ENCODE measurements at places on chromosomes 4 and X.

DNA sequence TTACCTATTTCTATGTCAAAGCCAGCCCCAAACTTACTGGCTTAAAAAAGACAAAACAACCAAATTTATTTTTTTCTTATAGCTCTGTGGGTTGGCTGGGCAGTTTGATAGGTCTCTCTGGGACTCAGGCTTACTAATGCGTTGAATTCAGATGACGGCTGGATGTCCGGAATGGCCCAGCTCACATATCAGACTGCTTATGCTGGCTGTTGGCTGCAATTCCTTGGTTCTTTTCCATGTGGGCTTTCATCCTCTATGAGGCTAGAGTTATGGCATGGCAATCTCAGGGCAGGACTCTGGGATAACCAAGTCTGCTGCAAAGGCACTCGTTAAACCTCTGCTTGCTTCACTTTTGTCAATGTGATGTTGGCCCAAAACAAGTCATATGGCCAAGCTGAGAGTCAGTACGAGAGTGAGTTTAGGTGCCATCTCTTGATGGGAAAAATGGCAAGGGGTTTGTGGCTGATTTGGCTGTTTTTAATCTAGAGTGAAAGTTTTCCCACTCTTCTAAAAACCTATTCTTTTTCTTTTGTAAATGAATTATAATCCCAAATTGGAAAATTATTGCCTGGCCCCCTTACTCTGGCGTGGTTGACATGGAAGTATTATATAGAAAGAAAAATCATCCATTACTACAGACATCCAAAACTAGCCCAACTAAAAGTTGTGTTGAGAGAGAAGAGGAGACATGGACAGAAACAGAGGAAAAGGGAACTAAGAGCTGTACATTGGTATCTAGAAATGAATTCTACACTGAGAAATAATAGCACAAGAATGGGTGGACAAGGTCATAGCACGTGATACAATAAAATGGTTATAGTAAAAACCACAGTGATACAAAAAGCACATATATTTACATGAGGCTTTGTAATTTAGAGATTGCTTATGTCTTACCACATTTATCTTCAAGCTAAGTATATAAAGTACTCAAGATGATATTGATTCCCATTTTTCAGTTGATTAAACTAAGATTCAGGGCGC lies 6.6 kb downstream of the PRIMPOL start:
- DNase-seq = no peak

DNA sequence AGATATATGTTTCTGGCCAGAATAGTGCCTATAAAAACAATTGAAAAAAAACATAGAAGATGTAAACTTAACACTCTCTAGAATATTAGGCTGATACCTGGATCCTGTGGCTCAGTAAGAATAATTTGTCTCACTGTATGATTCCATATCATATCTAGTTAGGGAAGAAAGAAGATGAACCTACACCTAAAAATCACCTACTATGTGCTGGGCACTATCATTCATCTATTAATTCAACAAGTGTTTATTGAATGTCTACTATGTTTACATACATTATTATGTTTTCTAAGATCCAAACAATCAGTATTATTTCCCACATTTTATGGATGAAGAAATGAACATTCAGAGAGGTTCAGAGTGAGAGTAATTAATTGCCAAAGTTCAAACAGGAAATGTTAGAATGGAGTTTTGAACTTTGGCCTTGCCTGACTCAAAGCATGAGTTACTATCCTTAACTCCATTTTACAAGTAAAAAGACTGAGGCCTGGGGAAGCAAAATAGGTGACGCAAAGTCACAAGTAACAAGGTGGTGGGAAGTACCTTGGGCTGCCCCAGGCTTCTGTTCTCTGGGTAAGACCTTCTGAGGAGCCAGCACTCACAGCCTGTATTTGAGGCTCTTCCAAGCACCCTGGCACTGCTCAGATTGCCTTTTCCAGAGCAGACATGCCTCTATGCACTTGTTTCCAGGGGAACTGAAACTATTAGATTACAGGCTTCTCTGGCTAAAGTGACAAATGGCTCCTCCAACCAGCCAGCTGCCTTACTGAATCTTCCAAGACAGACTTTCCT lies 111.1 kb upstream of the ACSL4 start:
- peak; percentile 40 for DNase-seq

GRCh38 chr4:155762334-155762733 lies 3.5 kb downstream of the GUCY1B1 start:
- DNase-seq = no peak

- peak; percentile 24 for DNase-seq
Observed at GRCh38 chr4:4803216-4803911, 56.1 kb upstream of the MSX1 start.

DNA sequence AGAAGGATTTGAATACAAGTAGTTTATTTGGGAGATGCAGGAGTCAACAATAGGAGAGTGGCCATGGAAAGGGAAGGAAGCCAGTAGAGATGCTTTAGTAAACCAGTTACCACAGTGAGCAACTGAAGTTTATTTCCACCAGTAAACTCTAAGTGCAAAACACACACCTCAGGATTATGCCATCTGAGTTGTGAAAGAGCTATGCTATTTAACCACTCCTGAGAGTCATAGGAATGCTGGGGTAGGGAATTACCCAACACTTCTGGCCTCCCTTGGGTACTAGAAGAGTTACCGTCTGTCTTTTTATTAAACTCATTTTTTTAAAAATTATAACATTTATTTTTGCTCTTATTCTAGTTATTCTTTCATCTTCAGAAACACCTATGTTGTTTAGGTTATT lies 834.6 kb upstream of the AMOT start:
- no peak for DNase-seq

DNA sequence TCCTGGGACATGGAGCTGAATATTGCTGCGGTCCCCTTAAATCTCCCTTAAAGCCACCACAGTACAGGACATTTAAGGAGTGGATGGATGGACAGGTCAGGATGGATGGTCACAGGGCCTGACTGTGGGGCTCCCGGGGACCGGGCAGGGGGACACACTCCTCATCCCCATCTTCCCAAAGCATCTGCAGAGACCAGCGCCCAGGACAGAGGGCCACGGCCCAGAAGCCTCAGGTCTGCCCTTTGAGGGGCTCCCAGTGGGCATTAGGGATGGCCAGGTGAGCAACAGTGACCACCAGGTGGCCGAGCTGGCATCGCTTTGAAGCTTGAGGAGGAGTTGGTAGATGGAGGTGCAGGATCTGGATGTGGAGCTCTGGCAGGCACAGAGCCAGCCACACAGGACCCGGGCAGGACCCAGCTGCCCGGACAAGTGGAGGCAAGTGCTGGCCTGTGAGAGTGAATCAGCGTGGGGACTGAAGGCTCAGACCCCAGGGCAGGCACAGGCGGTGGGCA lies 51.4 kb downstream of the ABLIM2 start:
- no peak for DNase-seq

DNA sequence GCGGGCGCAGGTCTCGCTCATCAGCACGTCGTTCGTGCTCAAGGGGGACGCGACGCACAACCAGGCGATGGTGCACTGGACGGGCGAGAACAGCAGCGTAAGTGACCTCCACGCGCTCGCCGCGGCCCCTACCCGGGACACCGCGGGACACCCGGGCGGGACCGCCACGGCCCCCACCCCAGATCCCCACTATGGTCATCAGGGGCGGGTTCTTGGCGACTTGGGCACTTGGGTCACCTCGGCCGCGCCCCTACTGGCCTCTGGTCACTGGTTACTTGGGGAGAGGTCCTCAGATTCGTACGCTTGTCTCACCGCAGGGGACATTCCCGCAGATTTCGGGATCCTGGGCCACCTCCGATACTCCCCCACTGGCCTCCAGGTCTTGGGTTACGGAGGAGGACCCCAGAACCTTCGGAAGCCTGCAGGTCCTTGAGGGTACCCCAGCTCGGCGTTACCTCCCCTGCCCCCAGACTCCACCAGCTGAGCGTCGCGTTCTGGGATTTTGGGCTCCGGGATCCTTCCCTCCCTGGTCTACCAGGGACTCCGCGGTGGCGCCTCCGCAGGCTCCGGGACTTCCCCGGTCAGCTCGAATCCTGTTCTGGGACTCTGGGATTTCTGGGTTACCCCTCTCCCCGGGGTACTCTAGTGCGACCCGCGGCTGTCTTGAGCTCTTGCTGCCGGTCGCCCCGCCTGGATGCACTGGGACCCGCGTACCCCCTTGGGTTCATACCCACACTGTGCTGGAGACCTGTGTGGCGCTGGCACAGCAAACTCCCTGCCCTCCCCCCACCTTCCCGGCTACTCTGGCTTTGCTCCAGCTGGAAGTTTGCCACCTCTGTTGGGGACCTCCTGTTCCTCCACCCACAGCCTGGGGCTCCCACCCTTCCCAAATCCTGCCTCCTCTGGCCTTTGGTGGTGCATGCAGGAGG lies 956 bp downstream of the SORCS2 start:
- no peak for DNase-seq

- DNase-seq = no peak
Observed at GRCh38 chr4:137678796-137679195, 146.5 kb upstream of the PCDH18 start.
